ENCODE measurements at places on chromosomes 7 and 10.

GRCh38 chr7:24936121-24936824, 43.7 kb downstream of the OSBPL3 start:
- peak; percentile 69 for DNase-seq

GRCh38 chr7:77823787-77824186, 25.2 kb downstream of the PHTF2 start:
- DNase-seq: peak; percentile 22

- peak; percentile 25 for DNase-seq
Measured at GRCh38 chr7:110539216-110539615, 551.7 kb upstream of the LRRN3 start.

- peak; percentile 58 for DNase-seq
Measured at GRCh38 chr7:127667017-127667670, 15.2 kb downstream of the SND1 start.

DNA sequence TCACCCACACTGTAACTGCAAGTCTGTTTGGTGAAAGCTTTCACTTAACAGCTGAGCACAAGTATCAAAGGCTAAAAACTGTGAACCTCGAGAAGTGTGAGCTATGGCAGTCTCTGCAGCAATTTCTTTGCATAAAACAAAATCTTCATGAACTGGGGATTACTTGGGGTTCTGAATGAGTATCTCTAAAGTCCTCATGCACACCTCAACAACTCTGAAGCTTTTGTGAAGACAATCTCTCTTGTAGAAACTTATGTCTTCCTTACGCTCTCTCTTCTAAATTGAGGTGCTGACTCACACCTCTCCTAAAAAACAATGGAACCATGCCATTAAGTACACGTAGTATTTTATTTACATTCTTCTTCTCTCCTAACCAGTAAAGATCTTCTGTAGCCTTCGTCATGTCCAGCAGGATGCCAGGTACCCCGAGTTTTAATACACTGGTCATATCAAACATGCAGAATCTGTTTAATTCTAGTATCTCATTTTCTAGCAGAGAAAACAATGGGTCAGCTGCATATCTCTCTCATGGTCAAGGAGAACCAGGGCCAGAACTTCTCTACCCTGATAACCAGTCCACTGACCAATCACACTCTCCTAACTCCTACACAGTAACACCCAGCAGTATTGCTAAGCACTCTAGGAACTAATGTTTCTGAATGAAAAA, 76.9 kb downstream of the UBE2H start:
- DNase-seq: peak; percentile 69

GRCh38 chr7:144481833-144482232, 78.3 kb upstream of the NOBOX start:
- no peak for DNase-seq

DNA sequence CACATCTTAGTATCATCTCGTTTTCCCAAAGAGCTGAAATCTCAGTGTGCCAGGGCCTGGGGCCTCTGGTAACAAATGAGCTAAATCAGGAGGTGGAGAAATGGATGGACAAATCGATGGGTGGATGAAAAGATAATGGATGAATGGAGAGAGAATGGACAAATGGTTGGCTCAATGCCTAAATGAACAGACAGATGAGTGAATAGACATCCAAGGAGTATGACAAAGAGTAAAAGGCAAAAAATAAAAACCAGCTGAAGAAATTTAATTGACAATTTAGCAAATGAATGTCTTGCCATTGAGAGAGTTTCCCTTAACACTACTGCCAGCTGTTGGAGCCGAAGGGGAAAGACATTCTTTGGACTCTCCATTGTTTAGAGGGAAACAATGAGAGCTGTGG, 8.0 kb downstream of the SYCE1 start:
- no peak for DNase-seq

DNA sequence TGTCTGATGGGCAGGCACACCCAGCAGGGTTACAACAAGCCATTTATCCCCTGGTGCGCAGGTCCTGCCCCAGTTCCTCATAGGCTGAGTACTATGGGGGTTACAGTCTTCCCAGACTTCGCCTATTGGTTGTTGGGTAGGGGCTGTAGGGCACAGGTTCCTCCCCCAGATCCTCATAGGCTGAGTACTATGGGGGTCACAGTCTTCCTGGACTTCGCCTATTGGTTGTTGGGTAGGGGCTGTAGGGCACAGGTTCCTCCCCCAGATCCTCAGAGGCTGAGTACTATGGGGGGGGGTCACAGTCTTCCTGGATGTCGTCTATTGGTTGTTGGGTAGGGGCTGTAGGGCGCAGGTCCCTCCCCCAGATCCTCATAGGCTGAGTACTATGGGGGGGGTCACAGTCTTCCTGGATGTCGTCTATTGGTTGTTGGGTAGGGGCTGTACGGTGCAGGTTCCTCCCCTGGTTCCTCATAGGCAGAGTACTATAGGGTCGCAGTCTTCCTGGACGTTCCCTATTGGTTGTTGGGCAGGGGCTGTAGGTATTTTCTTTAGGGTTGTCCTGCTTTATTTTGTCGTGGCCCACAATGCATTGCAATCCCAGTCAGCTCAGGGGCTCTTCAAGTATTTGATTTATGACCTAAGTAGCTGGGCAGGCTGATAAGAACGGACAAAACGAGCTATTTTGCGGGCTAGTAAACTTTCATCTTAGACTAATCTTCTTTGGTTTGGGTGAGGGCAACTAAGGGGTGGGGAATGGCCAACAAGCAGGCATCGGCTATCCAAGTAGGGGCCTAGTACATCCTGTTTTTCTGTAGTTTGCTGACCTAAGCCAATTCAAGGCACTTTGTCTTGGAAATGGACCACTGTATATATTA, 3.4 kb downstream of the LRRC27 start:
- no peak for DNase-seq

- DNase-seq: no peak
Measured at GRCh38 chr7:55016746-55017090, 2.1 kb upstream of the EGFR start.

DNA sequence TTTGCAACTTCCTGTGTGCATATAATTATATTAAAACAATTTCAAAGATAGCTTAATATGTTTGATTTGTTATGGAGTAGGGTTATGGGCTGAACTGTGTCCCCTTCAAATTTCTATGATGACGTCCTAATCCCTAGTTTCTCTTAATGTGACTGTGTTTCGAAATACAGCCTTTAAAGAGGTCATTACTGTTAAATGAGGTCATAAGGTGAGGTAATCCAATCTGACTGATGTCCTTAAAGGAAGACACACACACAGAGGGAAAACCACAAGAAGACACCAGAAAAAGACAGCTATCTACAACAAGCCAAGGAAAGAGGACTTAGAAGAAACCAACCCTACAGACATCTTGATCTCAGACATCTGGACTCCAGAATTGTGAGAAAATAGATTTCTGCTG, 407.4 kb downstream of the MAGI2 start:
- DNase-seq: no peak

- peak; percentile 88 for DNase-seq
Measured at GRCh38 chr10:102523250-102524029, 19.7 kb downstream of the SUFU start.

- DNase-seq: no peak
Measured at GRCh38 chr7:50397320-50397970, 52.7 kb downstream of the FIGNL1 start.

GRCh38 chr7:7156663-7157062, 25.7 kb upstream of the C1GALT1 start:
- no peak for DNase-seq

DNA sequence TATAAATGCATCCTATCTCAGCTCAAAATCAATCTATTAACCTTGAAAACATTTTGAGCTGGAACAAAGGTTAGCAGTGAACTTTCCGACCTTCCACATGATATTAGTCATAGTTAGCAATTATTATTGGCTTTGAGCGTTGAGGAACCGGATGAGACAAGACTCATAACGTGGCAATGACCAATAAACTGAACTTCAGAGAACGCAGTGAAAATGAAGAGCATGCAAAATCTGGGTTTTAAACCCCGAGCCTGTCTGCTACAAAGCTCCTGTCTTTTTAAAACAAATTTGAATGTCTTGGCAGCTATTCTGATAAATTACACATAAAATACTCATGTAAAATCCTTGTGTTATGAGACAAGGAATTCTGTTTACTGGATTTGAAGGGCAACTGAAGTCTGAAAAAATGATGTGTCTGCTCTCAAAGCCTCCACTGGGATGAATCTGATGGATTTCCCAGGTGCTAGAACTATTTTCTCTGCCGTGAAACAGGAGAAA, 74.7 kb upstream of the ITGB1 start:
- DNase-seq: peak; percentile 66

Data from choroid plexus epithelial cell (primary cell).